Neuronal stem cell (in vitro differentiated cells): ENCODE measurements at places on chromosomes 13 and 19.

DNA sequence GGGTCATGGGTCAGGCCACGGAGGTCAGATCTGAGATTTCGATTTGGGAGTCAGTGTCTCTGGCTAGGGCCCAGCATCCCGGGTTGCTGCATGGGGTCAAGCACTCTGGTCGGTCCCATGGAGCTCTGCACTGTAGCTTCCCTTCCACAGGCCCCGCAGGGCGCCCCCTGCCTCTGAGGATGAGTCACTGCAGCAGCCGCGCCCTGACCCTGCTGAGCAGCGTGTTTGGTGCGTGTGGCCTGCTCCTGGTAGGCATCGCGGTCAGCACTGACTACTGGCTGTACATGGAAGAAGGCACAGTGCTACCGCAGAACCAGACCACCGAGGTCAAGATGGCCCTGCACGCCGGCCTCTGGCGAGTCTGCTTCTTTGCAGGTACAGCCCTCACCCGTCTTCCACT is 3.6 kb downstream of the CACNG7 start:
- DNase-seq, result no peak
- no peak overlapping the region for H3K4me3 ChIP-seq
- H3K27me3 ChIP-seq, result no peaks in the 10 kb centered on the region
- no peak overlapping the region for H3K27ac ChIP-seq

- H3K36me3 ChIP-seq, result no peaks in the 10 kb centered on the region
- peaks cover 8% of the 10 kb centered on the region for H3K4me1 ChIP-seq
- H3K4me3 ChIP-seq, result no peak overlapping the region
- no peak for DNase-seq
- no peaks in the 10 kb centered on the region for H3K27me3 ChIP-seq
These were observed 258.8 kb upstream of the IRS2 start for GRCh38 chr13:110045202-110045601.

DNA sequence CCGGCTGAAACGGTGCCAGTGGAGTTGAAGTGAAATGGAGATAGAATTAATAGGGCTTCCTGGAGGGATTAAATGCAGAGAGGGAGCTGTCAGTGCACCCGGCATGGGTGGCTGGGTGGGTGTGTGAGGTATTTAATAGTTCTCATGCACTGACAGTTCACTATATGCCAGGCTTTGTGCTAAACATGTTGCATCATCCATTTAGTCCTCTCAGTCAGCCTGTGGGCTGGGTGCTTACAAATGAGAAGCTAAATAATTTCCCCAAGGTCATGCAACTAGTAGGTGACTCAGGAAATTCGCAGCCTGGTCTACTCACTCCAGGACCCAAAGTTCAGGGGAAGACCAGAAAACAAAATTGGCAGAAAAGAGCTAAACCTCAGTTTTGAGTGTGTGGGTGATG is 63.5 kb upstream of the SPATA13 start:
- H3K27me3 ChIP-seq, result no peaks in the 10 kb centered on the region
- H3K4me3 ChIP-seq, result no peak overlapping the region
- DNase-seq, result no peak
- no peak overlapping the region for H3K27ac ChIP-seq
- peaks cover 33% of the 10 kb centered on the region for H3K4me1 ChIP-seq
- H3K36me3 ChIP-seq, result no peaks in the 10 kb centered on the region

DNA sequence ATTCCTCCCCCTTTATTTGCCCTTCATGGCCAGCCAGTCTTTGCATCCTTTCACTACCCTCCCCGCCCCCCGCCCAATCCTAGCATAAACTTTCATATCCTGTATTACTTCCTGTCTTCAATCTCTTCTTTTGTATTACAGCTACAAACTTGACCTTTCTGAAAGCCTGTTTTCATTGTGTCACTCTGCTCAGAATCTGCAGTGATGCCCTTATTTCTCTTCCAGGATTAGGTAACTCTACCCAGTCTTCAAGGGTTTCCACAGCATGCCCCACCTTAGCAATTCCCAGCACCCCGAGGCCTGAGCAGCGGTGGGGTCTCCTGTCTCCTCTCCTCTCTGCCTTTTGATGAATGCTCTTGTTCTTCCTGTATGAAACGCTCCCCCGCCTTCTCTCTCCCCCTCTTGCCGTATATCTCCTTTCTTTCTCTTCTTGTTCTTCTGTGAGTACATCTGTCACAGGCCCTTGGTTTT is 145.6 kb downstream of the SHISA2 start:
- peaks cover 4% of the 10 kb centered on the region for H3K27me3 ChIP-seq
- DNase-seq, result no peak
- H3K4me3 ChIP-seq, result no peak overlapping the region
- no peaks in the 10 kb centered on the region for H3K36me3 ChIP-seq

DNA sequence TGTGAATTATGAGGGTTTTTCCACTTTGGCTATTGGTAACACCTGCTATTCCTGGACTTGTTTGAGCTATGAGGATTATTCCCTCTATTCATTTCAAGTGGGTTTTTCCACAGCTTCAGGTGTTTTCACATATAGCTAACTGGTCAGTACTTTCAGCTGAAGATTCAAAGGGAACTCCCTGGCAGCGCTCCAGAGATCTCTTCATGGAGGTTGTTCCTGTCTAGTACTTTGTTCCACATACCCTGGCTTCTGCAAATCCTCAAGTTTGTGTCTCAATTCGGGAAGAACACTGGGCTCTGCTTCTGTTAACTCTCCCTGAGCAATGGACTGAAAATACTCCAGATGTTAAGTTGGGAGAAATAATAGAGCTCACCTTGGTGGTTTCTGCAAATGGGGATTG is 5.6 kb upstream of the ZNF607 start:
- no peak overlapping the region for H3K27ac ChIP-seq
- no peak for DNase-seq
- no peaks in the 10 kb centered on the region for H3K4me1 ChIP-seq
- H3K4me3 ChIP-seq, result no peak overlapping the region
- H3K27me3 ChIP-seq, result no peaks in the 10 kb centered on the region

- DNase-seq, result no peak
- H3K27me3 ChIP-seq, result no peaks in the 10 kb centered on the region
- no peak overlapping the region for H3K4me3 ChIP-seq
- H3K4me1 ChIP-seq, result no peaks in the 10 kb centered on the region
- peaks cover 1% of the 10 kb centered on the region for H3K36me3 ChIP-seq
These were observed 9.3 kb downstream of the HOOK2 start for GRCh38 chr19:12766051-12766521.

GRCh38 chr19:18292810-18293641 is 11.6 kb upstream of the JUND start:
- H3K36me3 ChIP-seq, result no peaks in the 10 kb centered on the region
- peak overlapping the region; percentile 33 for H3K27ac ChIP-seq
- peaks cover 26% of the 10 kb centered on the region for H3K4me1 ChIP-seq
- peak overlapping the region; percentile 82 for H3K4me3 ChIP-seq
- DNase-seq, result peak; percentile 82

DNA sequence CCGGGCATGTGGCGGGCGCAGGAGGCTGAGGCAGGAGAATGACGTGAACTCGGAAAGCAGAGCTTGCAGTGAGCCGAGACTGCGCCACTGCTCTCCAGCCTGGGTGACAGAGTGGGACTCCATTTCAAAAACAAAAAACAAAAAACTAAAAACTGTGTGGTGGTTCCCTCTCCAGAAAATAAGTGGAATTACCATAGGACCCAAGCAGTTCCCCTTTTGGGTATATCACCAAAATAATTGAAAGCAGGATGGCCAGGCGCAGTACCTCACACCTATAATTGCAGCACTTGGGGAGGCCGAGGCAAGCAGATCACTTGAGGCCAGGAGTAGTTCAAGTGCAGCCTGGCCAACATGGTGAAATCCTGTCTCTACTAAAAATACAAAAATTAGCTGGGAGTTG is 15.7 kb upstream of the LDLR start:
- no peaks in the 10 kb centered on the region for H3K27me3 ChIP-seq
- no peak overlapping the region for H3K4me3 ChIP-seq
- no peak for DNase-seq
- H3K27ac ChIP-seq, result no peak overlapping the region
- H3K4me1 ChIP-seq, result no peaks in the 10 kb centered on the region

DNA sequence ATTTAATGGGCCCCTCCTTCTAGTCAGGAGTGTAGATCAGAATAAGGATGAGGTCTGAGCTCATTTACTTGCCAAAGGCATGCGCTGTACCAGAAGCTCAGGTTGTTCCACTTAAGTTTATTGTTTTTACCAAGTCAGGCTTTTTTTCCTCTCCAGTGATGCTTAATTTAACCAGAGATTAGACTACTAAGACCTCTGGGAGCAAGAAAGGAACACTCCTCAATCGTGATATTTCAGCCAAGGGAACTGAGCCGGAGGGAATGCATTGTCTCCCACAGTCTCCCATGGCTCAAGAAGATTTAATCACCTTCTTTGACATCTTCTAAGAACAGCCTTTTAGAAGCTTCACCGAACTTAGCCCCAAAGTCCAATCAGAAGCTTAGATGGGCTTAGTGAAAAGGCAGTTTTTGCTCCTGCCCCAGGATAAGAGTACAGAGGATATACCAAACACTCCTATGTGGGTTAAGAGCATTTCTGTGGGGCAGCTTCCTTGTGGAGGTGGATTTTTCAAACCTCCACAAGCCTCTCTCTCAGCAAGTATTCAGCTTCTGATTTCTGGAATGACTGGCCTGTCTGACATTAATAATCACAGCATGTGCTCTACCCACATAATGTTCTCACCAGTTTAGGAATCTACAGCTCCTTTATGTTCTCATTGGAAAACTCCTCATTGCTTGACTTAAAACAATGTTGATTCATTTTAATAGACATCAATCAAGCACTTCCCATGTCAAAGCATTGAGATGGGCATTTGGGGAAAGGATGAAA is 322.7 kb downstream of the SUCLA2 start:
- peak overlapping the region; percentile 34 for H3K27ac ChIP-seq

GRCh38 chr13:46401432-46401831 is 14.4 kb upstream of the RUBCNL start:
- no peak overlapping the region for H3K4me3 ChIP-seq
- no peak overlapping the region for H3K27ac ChIP-seq
- no peaks in the 10 kb centered on the region for H3K27me3 ChIP-seq
- H3K36me3 ChIP-seq, result no peaks in the 10 kb centered on the region

DNA sequence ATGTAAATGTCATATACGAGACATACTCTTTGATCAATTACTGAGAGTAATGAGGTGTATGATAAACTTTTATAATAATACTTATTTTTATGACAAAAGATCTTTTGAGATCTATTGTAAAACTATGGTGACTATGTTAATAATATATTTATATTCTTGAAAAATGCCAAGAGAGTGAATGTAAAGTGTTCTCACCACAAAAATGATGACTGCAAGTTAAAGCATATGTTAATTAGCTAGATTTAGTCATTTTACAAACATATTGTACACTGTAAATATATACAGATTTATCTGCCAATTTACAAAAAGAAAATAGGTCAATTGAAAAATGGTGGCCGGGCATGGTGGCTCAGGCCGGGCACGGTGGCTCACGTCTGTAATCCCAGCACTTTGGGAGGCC is 81.0 kb downstream of the GPC6 start:
- H3K36me3 ChIP-seq, result no peaks in the 10 kb centered on the region
- peaks cover 7% of the 10 kb centered on the region for H3K4me1 ChIP-seq
- no peaks in the 10 kb centered on the region for H3K27me3 ChIP-seq
- no peak for DNase-seq

DNA sequence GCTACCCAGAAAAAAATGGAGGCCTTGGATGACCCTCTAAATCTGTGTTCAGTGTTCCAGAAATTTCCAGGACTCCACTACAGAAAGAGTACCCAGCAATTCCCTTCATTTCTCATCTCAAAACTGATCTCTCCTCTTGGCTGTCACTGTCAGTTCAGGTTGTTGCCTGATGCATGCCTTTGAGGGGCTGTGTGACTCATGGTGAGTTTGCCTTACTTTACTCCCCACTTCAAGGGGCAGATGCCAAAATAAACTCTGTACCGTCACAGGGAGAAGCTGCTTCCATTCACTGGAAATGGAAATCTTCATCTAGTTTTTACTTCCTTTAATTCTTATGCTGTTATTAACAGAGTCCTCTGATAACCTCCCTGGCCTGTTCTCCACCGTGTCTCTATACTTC is 1075.0 kb downstream of the DIAPH3 start:
- H3K36me3 ChIP-seq, result no peaks in the 10 kb centered on the region
- no peak overlapping the region for H3K4me3 ChIP-seq
- no peaks in the 10 kb centered on the region for H3K27me3 ChIP-seq

GRCh38 chr13:113342820-113343691 is 20.9 kb downstream of the GRTP1 start:
- H3K4me1 ChIP-seq, result no peaks in the 10 kb centered on the region
- no peak for DNase-seq
- peaks cover 2% of the 10 kb centered on the region for H3K36me3 ChIP-seq
- H3K27me3 ChIP-seq, result no peaks in the 10 kb centered on the region

GRCh38 chr13:75872980-75873379 is 236.8 kb downstream of the LMO7 start:
- H3K36me3 ChIP-seq, result no peaks in the 10 kb centered on the region
- no peak overlapping the region for H3K4me3 ChIP-seq
- peaks cover 9% of the 10 kb centered on the region for H3K4me1 ChIP-seq
- DNase-seq, result no peak

DNA sequence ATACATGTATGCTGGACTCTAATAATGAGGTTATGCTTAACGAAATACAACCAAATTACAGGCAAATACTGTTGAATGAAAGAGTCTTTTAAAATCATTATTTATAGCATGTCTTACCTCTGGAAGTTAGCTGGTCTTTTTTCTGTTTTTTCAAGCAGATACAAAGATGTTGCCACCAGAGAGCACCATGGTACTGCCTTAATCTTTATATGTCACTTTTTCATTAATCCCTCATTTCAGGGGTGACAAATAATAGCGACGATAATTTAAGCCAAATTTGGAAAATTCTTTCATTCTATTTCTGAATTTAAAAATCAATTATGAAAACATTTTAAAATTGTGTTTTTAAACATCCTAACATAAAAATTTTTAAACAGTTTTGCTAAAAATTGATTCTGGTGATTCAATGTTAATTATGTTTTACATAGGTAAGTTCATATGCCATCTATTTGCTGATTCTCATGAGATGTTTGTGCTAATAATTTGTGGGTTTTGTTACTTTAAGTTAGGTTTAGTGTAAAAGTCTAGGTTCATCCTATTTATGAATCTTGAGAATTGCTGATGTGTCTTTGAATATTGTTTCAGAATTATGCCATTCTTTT is 379.3 kb upstream of the SGCG start:
- no peak for DNase-seq
- H3K4me1 ChIP-seq, result no peaks in the 10 kb centered on the region
- no peaks in the 10 kb centered on the region for H3K27me3 ChIP-seq

- no peak overlapping the region for H3K27ac ChIP-seq
- H3K4me3 ChIP-seq, result no peak overlapping the region
- no peaks in the 10 kb centered on the region for H3K4me1 ChIP-seq
- DNase-seq, result no peak
- H3K36me3 ChIP-seq, result peaks cover 66% of the 10 kb centered on the region
- no peaks in the 10 kb centered on the region for H3K27me3 ChIP-seq
These were observed 54.6 kb downstream of the TRPM4 start for GRCh38 chr19:49212016-49212701.
